IPS DF 19.7 (cell line): ENCODE measurements at places on chromosomes 7 and 10.

GRCh38 chr10:2244471-2244870 lies 507.1 kb upstream of the ADARB2 start:
- DNase-seq, result no peak

DNA sequence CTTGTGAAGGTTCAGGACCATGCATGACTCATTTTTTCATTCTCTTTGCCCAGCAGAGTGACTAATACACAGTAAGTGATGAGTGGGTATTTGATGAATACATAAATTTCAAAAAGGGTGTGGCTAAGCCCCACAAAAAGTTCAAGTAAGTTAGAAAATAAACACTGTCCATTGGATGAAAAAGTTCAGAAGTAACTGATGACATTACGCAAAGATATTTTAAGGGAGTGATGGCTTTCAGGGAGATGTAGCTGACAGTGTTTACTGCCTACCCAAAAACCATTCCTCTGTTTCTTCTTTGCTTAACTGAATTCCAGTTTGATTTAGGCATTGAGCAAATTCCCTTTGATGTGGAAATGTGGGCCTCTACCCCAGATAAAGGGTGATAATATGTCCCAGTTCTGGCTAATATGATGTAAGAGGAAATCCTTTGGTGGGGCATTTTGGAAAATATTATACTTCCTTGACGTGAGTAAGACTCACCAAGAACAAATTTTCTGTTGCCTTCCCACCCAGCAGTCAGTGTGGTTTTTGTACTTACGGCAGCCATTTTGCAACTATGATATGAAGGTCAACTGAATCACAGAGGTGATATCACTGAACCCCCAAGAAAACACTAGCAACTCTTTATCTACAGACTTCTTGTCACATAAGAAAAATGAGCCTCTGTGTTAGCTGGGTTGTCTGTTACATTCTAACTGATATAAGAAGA lies 29.0 kb upstream of the EBLN1 start:
- DNase-seq, result no peak

GRCh38 chr7:130650611-130651120 lies 17.9 kb downstream of the COPG2 start:
- DNase-seq, result no peak

GRCh38 chr10:30074933-30075332 lies 15.5 kb upstream of the JCAD start:
- DNase-seq, result no peak

- DNase-seq, result no peak
Measured at GRCh38 chr10:69061305-69062161, 26.4 kb upstream of the SRGN start.

- DNase-seq, result no peak
Measured at GRCh38 chr7:101935521-101936141, 118.2 kb downstream of the CUX1 start.
